Activated naive CD4-positive, alpha-beta T cell (primary cell): ENCODE measurements at places on chromosomes 16 and 17.

DNA sequence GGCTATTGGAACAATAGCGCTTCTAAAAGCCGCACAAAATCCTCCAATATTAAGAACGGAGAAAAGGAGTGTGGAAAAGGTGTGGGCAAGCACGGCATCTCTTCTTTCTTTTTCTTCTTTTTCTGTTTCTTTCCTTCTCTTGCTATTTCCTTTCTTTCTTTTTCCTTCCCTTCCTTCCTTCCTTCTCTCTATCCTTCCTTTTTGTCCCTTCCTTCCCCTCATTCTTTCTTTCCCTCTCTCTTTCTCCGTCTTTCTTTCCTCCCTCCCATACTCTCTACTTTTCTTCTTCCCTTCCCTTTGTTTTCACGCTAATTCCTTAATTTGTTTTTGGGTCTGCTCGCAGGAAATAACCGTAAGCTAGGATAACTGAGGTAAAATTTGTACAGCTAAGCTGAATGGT, 478.2 kb downstream of the MAF start:
- no peak for DNase-seq

- no peak for DNase-seq
Measured at GRCh38 chr16:67563708-67564468, 1.6 kb downstream of the CTCF start.

DNA sequence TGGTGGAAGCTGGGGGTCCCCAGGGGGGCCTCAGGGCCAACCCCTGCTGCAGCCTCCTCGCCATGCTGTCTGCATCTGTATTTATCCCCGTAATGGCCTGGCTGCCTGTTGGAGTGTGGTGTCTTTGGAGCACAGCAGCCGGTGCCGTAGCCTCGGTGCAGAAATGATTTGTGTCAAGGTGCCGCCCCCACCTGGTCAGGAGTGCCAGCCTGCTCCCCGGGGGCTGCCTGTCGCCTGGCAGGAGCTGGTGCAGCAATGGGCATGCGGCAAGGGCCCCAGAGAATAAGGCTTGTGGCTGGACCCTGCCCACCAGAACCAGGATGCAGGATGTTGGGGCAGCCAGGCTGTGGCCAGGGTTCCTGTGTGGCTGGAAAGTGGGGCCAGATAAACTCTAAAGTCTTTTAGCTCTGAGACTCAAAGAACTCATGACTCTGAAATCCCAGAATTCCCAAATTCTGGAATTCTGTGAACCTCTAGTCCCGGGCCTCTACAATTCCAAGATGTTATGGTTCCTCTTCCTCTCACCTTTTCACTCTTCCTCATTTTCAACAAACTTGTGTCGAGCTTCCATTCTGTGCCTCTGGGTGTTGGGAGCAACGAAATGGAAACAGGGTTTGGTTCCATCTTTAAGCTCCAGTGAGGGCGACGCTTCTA, 5.9 kb downstream of the CPNE2 start:
- no peak for DNase-seq

DNA sequence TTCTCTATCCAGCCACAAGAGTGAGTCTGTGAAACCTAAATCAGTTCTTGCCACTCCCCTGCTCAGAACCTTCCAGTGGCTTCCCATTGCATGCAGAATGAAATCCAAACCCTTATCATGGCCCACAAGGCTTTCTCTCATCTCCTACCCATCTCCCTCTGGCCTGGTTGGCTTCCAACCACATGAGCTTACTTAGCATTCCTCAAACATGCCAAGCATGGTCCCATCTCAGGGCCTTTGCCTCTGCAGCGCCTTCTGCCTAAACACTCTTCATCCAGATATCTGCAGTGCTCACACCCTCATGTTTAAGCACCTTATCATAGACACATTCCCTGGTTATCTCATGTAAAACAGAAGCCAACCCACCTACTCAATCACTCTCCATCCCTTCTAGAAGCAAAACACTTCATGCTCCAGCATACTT, 15.5 kb downstream of the TK2 start:
- no peak for DNase-seq

GRCh38 chr16:67555795-67556212, 6.5 kb upstream of the CTCF start:
- DNase-seq, result no peak

DNA sequence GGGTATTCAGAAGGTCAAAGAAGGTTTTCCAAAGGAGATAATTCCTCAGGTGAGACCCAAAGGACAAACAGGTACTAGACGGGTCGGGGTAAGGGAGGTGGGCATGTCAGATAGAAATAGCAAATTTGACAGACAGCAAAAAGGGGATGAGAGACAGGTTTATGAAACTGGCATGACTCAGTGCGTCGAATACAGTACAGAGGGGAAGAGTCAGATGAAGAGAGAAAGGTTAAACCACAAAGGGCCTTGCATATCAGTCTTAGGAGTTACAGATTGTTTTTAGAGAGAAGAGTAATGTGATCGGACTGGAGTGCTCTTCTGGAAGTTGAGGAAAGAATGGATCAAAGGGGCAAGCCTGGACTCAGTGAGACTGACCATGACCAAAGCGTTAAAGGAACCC, 88.4 kb downstream of the ZZEF1 start:
- DNase-seq, result no peak

- no peak for DNase-seq
Measured at GRCh38 chr16:52787709-52788108, 240.8 kb upstream of the TOX3 start.

- no peak for DNase-seq
Measured at GRCh38 chr16:86862595-86863280, 284.4 kb downstream of the FOXL1 start.

GRCh38 chr16:23949630-23950290, 114.0 kb downstream of the PRKCB start:
- DNase-seq, result no peak

DNA sequence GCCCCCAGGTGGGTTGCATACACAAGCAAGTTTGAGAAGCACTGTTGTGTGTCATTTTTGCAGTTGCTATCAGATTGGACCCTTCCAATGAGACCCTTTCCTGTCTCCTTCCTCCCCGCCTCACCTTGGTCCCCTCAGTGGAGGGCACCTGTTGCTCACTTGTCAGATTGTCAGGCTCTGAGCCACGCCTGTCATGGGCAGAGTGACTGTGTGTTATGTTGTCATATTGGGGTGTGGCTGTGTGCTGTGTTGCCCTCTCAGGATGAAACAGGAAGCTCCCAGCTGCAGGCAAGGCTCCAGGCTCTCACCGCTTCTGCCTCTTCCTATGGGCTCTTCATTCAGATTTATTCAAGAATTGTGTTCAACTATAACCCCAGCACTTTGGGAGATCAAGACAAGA, 302.9 kb downstream of the CPPED1 start:
- no peak for DNase-seq

- DNase-seq, result no peak
Measured at GRCh38 chr16:83143788-83144187, 517.0 kb downstream of the CDH13 start.

- no peak for DNase-seq
Measured at GRCh38 chr16:67091906-67092566, 17.7 kb upstream of the PHAF1 start.

- peak; percentile 49 for DNase-seq
Measured at GRCh38 chr17:49217651-49218413, 7.3 kb downstream of the ABI3 start.

GRCh38 chr17:75849724-75850123, 5.4 kb downstream of the WBP2 start:
- no peak for DNase-seq

DNA sequence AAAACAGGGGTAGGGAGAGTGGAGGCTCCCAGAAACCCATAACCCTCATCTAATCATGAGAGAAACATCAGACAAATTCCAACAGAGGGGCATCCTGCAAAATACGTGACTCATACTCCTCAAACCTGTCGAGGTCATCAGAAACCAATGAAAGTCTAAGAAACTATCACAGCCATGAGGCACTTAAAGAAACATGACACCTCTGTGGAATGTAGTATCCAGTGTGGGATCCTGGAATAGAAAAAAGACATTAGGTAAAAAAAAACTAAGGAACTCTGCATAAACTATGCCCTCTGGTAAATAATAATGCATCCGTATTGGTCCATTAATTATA, 16.4 kb downstream of the CDH5 start:
- no peak for DNase-seq

DNA sequence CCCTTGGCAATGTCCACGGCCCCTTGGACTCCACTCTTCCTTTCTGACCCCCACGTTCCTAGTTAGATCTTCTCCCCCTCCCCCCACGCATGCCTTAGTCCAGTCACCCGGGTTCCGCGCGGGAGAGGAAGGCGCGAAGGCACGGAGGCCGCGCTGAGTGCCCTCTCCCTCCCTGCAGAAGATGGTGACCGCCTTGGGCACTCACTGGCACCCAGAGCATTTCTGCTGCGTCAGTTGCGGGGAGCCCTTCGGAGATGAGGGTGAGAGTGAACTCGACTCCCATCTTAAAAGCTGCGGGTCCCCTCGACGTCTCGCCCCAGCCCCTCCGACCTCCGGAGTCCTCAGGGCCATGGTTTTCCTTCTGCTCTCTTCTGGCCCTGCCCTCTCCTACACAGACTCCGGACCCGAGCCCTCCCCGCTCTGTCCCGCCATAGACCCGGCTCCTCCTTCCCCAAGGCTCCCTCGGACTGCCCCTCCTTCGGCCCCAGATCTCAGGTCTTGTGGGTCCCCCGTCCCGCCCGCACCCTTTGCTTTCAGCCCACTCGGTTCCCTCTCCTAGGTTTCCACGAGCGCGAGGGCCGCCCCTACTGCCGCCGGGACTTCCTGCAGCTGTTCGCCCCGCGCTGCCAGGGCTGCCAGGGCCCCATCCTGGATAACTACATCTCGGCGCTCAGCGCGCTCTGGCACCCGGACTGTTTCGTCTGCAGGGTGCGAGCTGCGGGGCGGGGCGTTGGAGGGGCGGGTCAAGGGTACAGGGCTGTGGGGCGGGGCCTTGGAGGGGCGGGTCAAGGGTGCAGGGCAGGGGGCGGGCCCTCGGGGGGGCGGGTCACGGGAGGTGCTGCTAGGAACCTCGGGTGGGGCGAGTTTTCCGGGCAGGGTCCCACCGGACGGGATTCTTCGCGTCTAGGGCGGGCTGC, 4.6 kb downstream of the TGFB1I1 start:
- DNase-seq, result peak; percentile 87

DNA sequence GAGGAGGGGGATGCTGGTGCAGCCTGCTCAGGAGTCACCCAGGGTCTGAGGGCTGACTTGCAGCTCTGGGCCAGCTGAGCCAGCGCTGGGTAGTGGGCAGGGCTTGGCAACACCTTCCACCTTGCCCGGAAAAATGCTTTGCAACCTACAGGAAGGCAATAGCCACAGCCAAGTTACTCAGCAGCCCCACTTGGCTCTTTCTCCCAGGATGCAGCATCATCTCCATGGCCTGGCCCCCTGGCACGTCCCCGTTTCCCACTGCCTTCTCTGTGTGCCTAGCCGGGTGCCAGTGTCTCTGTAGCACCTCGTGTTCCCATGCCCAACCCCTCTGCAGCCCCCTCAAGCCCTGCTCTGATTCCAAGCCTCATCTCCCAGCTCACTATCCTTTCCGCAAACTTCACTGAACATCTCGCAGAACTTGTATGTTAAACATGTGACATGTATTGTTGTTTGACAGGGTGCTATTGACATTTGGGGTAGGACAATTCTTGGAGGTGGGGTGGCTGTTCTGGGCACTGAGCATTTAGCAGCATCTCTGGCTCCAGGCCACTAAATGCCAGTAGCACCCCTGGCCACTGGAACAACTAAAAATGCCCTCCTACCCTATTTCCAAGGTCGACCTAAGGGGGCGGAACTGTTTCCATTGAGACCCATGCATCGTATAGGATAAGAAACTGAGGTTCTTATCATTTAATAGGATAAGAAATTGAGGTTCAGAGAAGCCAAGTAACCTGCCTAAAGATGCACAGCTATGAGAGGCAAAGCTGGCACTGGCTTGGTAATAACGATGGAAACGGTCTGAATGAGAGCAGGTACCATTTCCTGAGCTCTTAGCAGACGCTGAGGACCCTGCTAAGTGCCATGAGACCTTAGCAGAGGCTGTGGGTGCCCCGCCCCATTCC, 12.2 kb downstream of the DEXI start:
- no peak for DNase-seq

- no peak for DNase-seq
Measured at GRCh38 chr16:24347556-24347955, 91.4 kb downstream of the CACNG3 start.

GRCh38 chr17:16419929-16420271, 4.5 kb downstream of the TRPV2 start:
- no peak for DNase-seq

DNA sequence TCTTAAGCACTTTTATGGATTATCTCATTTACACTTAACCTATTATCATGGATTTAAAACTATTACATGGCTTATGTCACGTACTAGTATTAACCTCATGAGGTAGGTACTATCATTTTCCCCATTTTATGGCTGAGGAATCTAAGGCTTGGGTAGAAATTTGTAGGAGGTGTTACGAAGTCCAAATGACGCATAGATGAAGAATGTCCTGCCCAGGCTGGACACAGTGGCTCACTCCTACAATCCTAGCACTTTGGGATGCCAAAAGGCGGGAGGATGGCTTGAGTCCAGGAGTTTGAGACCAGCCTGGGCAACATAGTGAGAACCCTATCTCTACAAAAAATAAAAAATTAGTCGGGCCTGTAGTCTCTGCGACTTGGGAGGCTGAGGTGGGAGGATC, 4.8 kb upstream of the C1QL1 start:
- DNase-seq, result no peak

GRCh38 chr16:67613808-67614207, 31.1 kb upstream of the CARMIL2 start:
- no peak for DNase-seq

DNA sequence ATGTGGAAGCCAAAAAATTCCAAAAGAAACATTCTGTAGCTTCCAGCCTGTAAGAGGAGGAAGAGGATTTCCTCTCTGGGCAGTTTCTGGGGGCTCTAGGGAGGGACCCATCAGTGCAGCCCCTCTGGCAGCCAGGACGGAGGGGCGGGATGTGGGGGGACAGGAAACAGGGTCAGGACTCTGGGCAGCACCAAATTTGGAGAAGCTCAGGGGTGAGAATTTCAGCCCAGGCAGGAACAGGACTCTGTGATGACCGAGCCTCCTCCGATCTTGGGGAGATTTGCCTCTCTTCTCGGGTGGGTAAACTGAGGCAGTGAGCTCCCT, 18.4 kb upstream of the CIBAR2 start:
- no peak for DNase-seq

DNA sequence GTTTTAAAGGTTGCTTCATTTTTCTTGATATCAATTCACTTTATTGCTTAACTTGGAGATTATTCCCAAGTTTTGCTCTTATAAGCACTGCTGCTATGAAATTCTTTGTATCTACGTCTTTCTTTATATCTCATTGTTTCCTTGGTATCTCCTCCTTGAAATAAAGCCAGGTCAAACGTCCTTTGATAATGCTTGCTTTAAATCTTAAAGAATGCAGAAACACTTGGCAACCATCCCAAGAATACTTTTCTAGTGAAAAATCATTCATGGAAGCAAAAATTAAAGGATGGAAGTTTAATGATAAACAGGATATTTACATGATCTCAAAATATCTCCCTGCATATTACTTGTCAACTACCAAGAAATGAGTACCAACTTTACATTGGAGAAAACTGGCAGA, 175.2 kb downstream of the CPPED1 start:
- no peak for DNase-seq

DNA sequence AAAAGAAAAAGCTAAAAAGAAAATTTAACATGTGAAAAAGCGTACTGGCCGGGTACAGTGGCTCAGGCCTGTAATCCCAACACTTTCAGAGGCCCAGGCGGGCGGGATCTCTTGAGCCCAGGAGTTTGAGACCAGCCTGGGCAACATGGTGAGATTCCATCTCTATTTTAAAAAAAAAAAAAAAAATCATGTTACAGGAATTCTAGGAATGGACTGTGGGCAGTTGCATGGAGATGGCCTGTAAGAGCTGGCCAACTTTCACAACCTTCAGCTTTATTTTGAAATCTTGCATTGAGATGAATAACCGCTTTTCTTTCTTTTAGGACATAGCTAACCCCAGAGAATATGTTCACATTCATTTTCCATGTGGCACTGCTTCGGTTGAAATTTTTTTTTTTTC, 8.2 kb upstream of the CIAO3 start:
- DNase-seq, result no peak
